Stimulated activated CD8-positive, alpha-beta memory T cell treated with anti-CD3 and anti-CD28 coated beads, Interleukin-4, amount 100 ng/mL, for 4 hours (primary cell): ENCODE measurements at places on chromosomes 6 and 20.

GRCh38 chr6:21802175-21802822 lies 208.7 kb downstream of the SOX4 start:
- DNase-seq = no peak

DNA sequence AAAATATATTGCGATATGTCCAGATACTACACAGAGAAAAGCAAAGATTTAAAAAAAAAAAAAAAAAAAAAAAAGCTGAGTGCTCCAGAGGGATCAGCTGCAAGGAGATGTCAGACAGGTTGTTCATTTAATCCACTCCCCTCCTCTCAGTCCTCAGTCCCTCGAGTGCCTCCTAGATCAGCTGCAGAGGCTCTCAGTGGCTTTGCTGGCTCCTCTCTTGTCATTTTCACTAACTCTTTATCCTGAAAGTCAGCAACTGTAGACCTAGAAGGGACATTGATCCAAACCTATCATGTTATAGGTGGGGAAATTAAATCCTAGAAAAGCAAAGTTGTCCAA lies 61.6 kb downstream of the KIAA0319 start:
- no peak for DNase-seq

GRCh38 chr6:99711925-99712324 lies 105.3 kb downstream of the PRDM13 start:
- DNase-seq = no peak

DNA sequence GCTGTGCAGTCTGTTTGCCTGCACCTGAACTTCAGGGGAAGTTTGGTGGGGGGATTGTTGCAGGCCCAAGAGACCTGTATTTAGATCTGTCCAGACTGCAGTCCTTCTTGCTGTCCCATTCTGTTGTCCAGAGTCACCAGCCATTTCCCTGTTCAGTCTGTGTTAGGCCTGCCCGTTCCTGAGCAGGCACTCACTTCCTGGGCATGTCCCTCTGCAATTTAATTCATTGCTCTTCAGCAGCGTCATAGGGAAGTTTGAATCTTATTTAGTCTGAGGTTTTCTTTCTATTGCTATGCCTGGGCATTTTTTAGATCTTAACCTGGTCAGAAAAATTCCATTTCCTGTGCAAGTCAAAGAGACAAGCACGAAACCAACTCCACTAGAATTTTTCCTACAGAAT lies 190.2 kb downstream of the DTNBP1 start:
- no peak for DNase-seq

DNA sequence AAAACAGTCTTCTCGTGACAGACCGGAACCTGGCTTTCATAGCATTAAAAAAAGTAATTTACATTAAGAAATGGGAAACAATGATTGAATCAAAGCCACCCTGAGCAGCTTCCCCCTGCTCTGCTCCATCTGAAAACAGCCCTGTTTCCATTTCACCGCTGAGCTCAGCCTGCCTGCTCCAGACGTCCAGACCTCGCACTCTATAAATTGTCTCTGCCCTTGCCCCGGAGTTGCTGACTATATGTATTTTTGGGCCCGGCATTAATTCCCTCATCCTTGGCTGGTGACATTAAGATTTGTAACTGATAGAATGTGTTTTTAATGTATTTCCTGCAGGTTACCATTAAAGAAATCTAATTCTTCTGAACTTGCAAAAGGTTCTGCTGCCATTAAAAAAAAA lies 22.7 kb upstream of the TCP11 start:
- no peak for DNase-seq

- DNase-seq = no peak
Observed at GRCh38 chr20:54107600-54108325, 37.4 kb upstream of the BCAS1 start.

DNA sequence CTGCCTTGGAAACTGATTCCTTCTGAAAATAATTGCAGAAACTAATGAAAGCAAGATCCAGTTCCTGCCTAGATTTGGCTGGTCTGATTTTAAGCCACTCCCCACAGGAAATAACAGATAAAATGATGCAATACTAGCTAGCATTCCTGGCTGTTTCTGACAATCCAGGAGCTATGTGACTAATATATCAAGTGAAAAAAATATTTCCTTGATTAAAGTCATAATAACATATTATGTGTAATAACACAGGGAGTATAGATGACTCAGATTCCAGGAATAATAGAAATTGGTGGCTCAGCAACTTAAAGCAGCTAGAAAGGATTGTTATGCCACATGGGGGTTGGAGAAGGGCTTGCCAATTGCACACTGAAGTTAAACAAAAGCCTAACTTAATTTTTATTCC lies 182.7 kb upstream of the SALL4 start:
- DNase-seq = no peak

DNA sequence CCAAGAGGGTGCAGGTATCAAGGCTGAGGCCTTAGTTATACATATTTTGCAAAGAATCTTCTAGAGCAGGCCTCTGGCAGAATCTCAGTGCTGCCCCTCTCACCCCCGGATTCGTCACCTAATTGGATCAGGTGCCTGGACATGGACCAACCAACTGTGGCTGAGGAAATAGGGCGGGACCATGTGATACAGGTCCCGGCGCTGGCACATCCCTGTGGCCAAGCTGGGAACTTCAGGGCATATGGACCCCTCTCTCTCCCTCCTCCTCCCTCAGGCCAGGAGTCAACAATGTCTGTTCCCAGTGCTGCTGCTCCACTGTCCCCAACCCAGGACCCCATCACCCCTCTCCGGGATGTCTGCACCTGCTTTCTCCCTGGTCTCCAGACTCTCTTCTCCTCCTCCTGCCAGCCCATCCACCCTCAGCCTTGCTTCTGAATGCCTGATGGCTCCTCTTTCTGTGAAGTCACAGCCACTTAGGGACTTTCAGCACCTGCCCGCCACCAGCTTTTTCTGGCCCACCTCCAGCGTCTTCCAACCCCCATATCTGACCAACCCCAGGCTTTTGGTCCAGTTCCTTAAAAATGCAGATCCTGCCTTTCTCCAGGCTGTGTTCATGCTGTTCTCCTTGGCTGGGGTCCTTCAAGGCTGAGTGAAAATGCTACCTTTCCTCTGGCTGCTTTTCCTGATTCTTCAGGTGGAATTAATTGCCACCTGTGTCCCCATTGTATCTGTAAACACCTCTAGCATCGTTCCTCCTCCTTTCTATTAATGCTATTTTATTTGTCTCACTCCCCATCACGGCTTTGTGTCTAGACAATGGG lies 19.0 kb upstream of the MLN start:
- no peak for DNase-seq

- DNase-seq = peak; percentile 23
Observed at GRCh38 chr6:34055223-34055933, 90.5 kb downstream of the GRM4 start.

DNA sequence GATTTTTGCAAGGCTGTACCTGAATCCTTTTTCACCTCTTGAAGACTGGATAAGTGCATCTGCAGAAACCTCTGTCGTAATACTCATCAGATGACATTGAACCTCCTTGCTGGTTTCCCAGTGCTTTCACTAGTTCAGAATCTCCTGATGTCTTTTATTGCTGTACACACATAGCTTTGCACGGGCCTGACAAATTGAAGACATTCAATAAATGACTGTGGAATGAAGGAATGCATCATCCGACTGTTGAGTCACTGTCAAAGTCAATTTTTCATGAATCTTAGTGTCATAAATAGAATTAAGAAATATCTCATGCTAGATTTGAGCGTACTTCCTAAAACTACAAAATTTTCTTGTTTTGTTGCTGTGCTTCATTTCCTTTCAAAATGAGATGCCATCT lies 598.2 kb upstream of the MAP3K7 start:
- DNase-seq = no peak

DNA sequence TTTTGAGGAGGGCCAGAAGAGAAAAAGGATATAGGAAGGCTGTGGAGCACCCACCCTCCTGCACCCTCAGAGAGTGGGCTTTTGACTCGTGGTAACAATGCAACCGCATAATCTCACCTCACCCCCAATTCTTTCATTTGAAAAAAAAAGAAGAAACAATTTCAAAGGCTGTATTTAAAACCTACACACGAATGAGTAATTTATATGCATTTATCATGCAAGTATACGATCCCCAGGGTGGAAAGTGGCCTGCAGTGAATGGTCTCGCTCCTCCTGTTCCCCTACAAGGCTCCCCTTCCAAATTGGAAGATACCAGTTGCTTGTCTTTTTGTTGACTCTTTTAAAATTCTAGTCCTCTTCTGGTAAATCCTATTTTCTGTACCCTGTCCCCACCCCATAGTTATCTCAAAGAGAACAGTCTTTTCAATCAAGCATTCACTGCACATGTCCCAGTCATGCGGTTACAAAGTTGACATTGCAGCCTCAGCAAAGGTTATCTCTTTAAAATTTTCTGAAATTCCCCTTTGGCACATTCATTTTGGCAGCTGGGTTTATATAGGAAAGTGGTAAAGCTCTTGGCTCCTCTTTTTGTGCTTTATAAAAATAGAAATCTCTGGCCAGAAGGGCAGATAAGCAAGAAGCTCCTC lies 110.6 kb downstream of the ARID1B start:
- DNase-seq = no peak

GRCh38 chr20:4091490-4092479 lies 76.4 kb upstream of the RNF24 start:
- no peak for DNase-seq

- DNase-seq = no peak
Observed at GRCh38 chr20:50722424-50723155, 8.8 kb upstream of the PARD6B start.

DNA sequence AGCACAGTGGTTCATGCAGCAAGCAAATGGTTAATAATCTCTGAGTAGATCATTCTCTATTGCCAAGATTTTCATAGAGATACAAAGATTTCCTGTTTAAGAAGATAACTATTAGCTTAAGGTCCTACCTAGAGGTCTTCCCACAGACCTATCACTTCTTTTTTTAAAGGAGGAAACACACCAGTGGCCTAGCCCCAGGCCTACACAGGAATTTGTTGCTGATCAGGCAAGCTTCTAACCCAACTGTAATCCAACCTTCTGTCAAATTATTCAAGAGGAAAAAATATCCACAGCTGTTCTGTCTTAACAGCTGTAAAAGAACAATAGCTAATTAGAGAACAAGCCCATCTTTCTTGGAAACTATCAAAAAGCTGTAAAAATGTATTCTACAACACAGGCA lies 332.8 kb downstream of the BTBD9 start:
- no peak for DNase-seq

GRCh38 chr20:50350510-50351249 lies 159.5 kb upstream of the PTPN1 start:
- DNase-seq = no peak

- no peak for DNase-seq
Observed at GRCh38 chr6:14789996-14790395, 455.9 kb upstream of the JARID2 start.

- no peak for DNase-seq
Observed at GRCh38 chr6:20325641-20326421, 75.8 kb upstream of the E2F3 start.

DNA sequence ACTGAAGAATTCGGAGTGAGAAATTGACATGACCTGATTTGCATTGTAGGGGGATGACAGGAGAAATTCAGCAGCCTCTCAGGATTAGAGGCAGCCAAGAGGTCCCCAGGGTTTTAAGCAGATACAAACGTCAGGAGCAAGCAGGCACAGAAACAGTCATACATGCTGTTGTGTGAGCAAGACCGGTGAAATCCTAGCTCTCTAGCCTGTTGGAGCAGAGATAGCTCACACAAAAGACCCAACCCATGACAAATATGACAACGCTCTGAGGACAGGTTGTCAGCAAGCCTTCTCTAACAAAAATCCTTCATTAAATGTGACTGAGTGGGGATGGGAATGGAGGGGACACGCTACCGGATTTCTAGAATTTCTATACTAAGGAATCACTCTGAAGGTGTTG lies 23.0 kb upstream of the AKAP12 start:
- DNase-seq = no peak

- no peak for DNase-seq
Observed at GRCh38 chr6:5671601-5672559, 334.8 kb downstream of the NRN1 start.

GRCh38 chr20:50624351-50625016 lies 66.9 kb downstream of the RIPOR3 start:
- DNase-seq = no peak

DNA sequence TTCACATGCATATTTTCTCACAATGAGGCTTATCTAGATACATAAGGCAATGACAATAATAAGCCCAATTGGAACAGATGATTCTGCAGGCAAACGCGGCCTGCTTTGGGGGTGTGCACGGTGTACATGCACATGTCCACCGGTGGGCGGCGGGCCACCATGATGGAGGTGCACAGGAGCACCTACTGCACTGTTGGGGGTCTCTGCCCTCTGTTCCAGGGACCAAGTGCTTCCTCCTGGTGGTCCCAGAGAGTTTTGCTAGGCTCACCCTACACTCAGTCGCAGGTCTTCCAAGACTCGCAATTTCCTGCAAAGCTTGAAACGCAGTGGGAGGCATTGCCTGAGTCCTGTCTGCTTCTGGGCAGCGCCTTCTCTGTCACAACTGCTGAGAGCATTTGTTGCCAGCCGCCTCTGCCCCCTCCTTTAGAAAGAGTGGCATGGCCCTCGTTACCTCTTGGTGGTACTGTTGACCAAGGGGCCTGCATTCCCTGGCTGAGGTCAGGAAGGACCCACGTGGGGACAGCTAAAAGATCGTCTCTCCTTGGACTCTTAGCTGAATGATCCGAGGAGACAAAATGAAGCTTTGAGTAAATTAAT lies 135.3 kb downstream of the ERMARD start:
- DNase-seq = no peak

GRCh38 chr20:60016406-60016805 lies 58.2 kb downstream of the CDH26 start:
- no peak for DNase-seq

DNA sequence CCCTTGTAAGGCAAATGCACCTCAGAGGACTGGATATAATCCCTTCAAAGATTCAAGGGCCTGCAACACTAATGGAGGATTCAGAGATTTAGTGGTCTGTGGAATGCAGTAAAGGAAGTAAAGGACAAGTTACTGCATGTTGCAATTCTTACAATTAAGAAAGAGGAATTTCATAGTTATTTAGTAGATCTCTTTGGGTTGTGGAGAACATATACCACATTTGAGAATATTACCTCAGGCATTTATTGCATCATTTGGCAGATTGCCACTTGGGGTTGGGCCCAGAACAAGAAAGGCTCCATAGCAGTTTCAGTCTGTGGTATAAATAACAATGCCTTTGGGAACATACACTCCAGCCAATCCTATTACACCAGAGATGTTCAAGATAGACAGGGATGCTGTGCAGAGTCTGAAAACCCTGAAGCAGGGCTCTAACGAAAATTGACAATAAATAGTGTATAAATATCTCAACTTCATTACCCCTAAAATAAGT lies 20.9 kb upstream of the EPM2A start:
- no peak for DNase-seq

DNA sequence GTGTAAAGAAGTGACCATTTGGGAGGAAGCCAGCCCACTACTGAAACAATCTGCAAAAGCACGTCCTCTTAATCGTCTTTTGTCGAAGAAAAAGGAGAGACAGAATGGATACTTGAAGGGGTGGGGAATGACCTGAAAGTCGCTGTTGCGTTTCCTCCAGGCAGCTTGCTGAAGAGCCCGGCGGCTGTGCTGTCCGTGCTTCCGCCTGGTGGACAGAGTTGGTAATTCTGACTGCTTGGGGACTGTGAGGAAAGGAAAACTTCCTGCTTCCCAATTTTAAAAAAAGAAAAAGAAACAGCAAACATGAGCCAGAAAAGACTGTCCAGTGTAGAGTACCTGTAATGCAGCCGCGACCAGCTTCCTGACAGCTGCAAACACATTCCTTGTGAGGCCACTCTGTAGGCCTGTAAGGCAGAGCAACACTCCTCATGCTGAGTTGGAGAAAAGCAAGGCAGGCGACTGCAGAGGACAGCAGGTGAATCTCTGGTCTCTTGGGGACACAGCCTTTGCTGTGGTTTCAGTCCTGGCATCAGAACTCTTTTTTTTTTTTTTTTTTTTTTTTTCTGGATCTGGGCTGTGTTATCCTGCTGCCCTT lies 251.1 kb upstream of the TBX18 start:
- DNase-seq = no peak

- no peak for DNase-seq
Observed at GRCh38 chr6:165223101-165223500, 86.3 kb downstream of the C6orf118 start.
